Amygdala (tissue), 56 donors: ENCODE measurements at places on chromosomes 1 and 21.

DNA sequence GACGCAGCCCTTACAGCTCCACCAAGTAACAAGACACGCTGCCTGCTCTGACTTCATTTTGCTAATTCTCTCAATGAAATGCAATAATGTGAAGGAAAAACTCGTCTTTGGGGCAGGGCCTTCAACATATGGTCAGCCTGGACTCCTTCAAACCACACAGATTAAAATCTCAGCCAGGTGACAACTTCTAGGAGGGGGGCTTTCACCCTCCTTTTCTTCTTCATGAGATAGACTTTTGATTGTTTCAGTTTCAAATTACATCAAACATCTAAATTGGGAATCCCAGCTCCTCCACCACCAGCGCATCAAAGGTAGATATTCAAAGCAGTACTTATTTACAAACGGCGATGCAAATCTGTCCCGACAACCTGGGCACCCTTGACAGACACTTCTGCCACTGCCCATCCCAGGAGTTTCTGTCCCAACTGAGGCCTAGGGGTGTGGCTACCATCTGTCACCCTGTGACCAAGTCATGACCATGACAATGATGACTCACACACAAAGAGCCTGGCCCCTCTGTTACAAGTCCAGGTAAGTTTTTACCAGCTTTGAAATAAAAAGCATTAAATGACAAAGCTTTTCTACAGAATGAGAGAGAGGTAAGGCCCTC lies 29.7 kb downstream of the SSBP3 start:
- DNase-seq = no peak

- DNase-seq = no peak
Observed at GRCh38 chr1:15423355-15424077, 13.8 kb downstream of the EFHD2 start.

DNA sequence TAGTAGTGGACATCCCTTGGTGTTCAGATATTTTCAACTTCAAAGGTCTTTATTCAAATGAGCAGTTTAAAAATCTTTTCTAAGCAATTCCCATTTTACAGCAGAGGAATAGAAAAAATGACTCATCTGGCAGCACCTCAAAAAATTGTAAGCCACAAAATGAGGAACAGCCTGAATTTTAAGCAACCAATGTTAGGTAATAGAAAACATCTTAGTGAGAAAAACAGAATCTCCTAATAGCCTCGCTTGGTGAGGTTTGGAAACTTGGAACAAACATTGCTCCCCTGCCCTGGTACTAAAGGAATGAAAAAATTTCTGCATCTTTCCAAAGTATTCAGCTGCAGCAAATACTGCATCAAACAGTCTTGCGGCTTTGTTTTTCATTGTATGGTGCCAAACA lies 264.4 kb downstream of the NTNG1 start:
- DNase-seq = no peak

DNA sequence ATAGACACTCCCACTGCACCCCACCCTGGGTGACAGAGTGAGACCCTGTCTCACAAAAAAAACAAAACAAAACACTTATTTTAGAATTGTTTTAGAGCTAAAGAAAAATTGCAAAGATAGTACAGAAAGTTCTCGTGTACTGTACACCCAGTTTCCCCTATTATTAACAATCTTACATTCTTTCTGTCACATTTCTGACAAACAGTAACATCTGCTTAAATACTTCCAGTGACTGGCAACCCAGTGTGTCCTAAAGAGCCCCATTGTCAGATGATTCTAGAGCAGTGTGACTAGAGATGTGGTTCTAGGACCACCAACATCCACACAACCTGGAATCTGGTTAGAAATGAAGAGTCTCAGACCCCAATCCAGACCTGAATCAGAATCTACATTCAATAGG lies 90.5 kb downstream of the LEPR start:
- no peak for DNase-seq

- DNase-seq = no peak
Observed at GRCh38 chr1:235632506-235633401, 16.8 kb downstream of the GNG4 start.

DNA sequence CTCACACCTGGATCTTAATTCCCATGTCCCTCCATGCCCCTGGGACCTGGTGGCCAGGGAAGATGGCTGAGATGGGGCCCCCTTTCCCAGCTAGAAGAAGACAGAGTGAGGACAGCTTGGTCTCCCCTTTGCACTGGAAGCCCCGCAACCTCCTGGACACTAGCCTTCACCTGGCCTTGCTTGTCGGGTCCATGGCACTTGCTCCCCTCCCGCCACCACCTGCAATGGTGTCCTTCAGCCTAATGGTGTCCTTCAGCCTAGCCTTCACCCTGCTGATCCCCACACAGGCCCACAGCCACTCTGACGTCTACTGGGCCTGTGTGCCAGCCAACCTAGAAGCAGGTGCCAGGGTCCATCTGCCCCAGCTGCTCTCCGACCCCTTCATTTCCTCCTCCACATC lies 45.9 kb upstream of the EDN2 start:
- DNase-seq = no peak

DNA sequence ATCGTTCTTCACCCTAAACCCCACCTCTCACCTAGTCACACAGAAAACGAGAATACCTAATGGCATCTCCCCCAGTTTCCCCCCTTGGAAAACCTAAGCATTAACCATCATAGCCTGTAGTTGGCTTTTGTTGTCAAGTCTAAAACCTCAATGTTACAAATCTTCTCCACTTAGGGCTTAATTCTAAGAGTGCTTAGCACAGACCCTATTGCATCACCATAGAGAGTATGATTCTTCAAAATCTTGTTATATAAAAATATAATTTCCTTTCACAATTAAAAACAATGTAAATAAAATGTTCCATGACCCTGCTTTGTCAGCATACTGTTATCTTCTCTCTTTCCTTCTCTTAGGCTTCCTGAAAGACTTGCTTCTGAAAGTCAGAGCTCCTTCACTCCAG lies 263.2 kb upstream of the RGS18 start:
- no peak for DNase-seq

DNA sequence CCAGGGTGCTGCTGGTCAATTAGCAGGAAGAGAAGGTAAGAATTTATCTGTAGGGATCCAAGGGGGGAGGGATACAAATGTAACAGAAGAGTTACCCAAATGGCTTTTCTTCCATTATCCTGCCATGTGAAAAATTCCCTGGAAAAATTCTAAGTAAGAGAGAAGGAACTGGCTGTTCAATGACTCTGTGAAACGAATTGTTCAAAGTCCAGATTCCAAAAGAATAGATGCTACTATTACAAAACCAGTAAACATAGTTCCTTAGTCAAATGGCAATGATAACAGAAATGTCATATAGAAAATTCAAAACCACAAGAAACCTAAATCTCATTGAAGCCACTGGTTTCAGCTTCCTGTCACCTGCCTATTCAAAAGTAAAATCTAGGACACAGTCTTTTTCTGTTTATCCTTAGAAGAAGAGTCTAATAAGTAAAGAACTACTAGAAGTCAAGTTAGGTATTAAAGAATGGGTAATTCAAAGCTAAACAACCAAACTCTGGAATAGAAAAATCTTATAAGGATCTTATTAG lies 102.6 kb downstream of the ZNF644 start:
- no peak for DNase-seq

- peak; percentile 54 for DNase-seq
Observed at GRCh38 chr1:160205242-160206035, at the start of gene PEA15. TSS of gene PEA15 (plus strand) at chr1:160205384. CDS start at chr1:160211545, 6,161 bp downstream.

GRCh38 chr1:23984417-23985186 lies 4.5 kb upstream of the SRSF10 start:
- DNase-seq = no peak

GRCh38 chr1:2582391-2582790 lies 4.2 kb upstream of the PRXL2B start:
- no peak for DNase-seq

- DNase-seq = no peak
Observed at GRCh38 chr1:99573431-99574217, 72.3 kb upstream of the PALMD start.

DNA sequence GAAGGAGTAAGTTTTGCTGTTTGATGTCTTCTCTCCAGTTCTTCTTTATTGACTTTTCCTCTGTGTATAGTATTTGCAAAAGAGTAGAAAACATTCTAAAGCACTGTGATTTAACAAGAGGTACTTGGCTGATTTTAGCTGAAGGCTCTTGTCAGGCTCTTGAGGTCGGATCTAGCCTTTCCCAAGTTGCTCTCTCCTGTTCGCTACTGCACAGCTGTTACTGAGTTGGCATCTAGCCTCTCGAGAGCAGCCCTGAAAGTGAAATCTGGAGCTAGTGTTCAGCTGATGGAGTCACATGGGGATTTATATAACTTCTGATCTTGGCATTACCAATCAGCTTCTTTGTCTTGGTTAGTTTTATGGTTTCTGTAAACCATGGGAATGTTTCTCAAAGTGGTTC lies 193.1 kb downstream of the RYR2 start:
- DNase-seq = no peak

GRCh38 chr1:18315449-18315848 lies 165.3 kb upstream of the KLHDC7A start:
- DNase-seq = no peak

- no peak for DNase-seq
Observed at GRCh38 chr1:226424221-226425003, 16.5 kb upstream of the PARP1 start.

DNA sequence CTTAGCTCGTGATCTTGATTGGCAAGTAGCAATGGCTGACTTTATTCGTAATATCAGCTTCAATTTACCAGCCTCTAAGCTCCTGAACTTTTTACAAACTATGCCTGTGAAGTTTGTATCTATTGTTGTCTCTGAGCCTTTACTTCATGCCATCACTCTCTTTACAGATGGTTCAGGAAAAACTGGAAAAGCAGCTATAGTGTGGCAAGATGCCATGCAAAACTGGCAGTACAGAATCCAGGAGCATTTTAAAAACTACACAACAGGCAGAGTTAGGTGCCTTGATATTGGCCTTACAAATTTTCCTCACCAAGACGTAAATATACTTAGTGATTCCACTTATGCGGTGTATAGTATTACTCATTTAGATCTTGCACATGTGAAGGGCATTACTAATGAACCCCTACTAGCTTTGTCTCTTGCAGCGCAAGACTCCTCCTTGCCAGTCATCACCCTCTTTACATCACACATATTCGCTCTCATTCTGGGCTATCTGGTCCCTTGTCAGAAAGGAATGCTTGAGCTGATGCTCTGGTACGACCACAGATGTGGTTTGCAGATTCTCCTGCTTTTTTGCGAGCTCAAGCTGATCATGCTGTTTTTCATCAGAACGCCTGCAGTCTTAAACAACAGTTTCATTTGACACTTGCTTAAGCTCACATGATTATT lies 36.3 kb downstream of the CLCA1 start:
- no peak for DNase-seq

DNA sequence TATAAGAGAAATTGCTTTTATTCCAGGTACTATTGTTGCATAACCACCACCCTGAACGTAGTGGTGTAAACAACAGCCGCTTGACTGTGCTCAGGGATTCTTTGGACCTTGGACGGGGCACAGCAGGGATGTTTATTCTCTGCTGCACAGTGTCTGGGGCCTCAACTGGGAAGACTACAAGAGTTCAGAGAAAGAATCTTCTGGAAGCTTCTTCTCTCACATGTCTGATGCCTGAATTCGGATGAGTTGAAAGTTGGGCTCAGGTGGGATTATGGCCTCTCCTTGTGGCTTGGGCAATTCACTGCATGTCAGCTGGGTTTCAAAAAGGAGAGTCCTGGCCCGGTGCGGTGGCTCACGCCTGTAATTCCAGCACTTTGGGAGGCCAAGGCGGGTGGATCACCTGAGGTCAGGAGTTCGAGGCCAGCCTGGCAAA lies 19.0 kb upstream of the SSBP3 start:
- DNase-seq = no peak

DNA sequence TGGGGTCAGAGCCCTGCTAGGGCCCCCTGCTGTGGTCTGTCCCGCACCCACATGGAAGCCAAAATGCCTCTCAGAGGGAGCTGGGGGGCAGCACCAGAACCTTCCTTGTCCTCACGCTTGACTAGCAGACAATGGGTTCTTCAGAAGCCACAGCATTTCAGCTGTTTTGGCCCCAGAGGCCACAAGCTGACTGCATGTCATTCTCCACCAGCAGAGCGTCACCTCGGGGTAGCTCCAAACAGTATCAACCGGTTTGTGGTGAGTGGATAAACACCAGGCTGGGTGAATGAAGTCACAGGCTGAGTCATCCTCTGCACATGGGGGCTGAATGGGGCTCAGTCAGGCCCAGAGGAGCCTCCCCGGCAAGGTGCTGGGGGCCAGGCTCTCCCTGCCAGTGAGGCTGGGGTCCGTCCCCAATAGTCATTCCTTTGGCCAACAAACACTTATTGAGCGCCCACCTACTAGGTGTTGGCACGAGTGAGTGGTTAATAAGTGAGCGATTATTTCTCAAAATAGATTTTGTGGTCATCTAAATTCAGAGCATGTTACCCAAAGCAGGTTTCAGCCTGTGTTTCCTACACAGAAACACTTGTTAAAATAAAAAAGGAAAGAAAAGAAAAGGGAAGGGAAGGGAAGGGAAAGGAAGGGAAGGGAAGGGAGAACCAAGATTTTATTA lies 9.1 kb downstream of the OLIG1 start:
- DNase-seq = peak; percentile 95

DNA sequence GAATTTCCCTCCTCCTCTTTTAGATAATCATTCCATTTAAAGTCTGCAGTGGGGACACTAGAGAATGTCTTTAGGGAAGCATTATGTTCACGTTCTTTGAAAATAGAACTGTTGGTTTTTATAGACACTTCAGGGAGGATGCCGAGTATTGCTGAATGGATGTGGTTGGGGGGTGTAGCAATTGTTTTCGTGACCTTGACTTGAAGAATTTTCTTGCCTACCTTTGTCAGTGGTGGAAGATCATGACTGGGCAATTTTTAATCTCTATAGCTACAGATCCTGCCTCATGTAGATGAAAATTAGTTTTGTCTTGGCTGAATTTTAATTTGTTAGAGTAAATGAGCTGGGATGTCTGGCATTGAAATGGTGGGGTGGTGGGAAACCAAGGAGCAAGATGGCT lies 3.8 kb downstream of the SMG7 start:
- no peak for DNase-seq

DNA sequence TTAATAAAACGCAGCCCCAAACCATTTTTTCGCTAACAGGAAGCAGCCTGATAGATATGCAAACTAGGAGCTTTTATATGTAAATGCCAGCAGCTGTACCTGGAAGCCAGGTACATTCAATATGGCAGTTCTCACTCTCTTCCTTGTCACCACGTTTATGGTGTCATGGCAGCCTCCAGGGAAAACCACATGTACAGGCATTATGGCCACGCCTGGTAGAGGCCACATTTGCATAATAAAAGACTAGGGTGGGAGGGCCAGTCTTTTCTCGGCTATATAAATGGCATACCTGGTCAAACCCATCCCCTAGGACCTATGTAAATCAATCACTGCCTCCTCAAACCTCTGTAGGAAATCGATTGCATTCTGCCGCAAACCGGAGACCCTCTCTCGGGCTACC lies 247.5 kb downstream of the NEGR1 start:
- DNase-seq = no peak
